NCI-H460 (cell line): ENCODE measurements at places on chromosomes 2 and 18. TPM values are rescaled to one million over a fixed set of nuclear protein-coding genes. Genes with fewer than 3 reads are reported as not detected.

Gene MOGAT1
- total RNA-seq = not detected in 2 replicates

- no peak for DNase-seq
Observed at GRCh38 chr2:173298536-173299097, 56.1 kb upstream of the CDCA7 start.

DNA sequence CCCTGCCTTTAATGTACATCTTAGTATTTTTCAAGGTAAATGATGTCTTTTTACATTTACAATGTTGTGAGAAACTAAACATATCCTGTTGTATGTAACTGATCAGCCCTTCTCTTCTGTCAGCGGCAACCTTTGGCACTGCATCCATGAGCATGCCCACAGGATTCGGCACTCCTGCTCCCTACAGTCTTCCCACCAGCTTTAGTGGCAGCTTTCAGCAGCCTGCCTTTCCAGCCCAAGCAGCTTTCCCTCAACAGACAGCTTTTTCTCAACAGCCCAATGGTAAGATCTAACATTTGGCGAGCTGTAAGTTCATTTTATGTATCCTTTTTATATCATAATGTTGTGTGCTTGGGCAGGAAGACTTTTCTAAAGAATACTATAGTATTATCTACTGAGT lies 46.9 kb upstream of the SCYGR2 start:
- no peak for DNase-seq

Gene XDH
- total RNA-seq = 0.47 TPM in 1 of 2 replicates, not detected in the other
